NCI-H446 (cell line): ENCODE measurements at places on chromosomes 5 and 9.

GRCh38 chr5:129410488-129410887 is 49.6 kb upstream of the ADAMTS19 start:
- no peak for DNase-seq

- peak; percentile 54 for DNase-seq
Measured at GRCh38 chr5:141199359-141200235, at the start of gene PCDHB11. Gene PCDHB11, plus strand, starts transcription at chr5:141199627. Its CDS starts 148 bp downstream, at chr5:141199775.

DNA sequence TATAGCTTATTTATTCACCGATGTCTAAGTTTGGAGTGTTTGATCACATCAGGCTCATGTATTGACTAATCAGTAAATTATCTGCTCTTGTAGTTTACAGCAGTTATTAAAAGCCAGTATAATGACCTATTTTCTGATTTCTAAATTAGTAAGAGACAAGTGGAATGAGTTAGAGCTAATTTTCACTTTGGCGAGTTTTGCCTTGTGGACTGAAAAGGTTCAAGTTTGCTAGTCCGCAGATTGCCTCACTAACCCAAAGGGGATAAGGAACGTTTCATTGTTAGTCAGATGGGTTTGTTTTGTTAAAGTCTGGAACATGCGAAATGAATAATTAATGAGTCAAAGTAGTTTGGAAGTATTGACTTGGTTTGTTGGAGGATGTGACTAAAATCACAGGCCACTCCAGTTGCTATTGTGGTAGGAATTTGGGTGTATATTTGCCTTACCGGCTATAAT is 40.1 kb downstream of the SMARCA2 start:
- DNase-seq, result no peak

GRCh38 chr9:99451112-99451606 is 229.1 kb downstream of the SEC61B start:
- peak; percentile 27 for DNase-seq

- no peak for DNase-seq
Measured at GRCh38 chr5:51811883-51812471, 428.7 kb downstream of the ISL1 start.

- DNase-seq, result no peak
Measured at GRCh38 chr5:165448753-165449152, 1943.3 kb downstream of the MAT2B start.

DNA sequence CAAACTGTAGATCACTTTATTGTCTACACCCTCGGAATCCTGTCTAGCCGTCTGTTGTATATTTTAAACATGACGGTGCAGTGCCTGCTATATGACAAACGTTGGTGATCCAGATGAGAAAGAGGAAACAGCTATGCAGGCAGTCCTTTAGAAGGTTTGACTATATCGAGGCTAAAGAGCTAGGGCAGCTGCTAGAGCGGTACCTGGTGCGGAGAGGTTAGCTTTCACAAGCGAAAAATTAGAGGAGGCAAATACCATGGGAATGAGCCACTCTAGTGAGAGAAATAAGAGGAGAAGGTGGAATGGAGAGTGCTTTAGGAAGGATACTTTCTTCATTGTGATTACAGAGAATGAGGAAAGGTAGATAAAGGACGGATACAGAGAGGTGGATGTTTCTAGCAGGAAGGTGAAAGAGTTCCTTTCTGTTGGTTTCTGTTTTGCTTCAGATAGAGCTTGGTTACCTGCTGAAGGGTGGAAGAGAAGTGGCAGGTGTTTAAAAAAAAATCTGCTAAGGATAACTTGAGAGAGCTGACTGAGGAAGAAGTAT is 959 bp upstream of the FBXL17 start:
- DNase-seq, result no peak

DNA sequence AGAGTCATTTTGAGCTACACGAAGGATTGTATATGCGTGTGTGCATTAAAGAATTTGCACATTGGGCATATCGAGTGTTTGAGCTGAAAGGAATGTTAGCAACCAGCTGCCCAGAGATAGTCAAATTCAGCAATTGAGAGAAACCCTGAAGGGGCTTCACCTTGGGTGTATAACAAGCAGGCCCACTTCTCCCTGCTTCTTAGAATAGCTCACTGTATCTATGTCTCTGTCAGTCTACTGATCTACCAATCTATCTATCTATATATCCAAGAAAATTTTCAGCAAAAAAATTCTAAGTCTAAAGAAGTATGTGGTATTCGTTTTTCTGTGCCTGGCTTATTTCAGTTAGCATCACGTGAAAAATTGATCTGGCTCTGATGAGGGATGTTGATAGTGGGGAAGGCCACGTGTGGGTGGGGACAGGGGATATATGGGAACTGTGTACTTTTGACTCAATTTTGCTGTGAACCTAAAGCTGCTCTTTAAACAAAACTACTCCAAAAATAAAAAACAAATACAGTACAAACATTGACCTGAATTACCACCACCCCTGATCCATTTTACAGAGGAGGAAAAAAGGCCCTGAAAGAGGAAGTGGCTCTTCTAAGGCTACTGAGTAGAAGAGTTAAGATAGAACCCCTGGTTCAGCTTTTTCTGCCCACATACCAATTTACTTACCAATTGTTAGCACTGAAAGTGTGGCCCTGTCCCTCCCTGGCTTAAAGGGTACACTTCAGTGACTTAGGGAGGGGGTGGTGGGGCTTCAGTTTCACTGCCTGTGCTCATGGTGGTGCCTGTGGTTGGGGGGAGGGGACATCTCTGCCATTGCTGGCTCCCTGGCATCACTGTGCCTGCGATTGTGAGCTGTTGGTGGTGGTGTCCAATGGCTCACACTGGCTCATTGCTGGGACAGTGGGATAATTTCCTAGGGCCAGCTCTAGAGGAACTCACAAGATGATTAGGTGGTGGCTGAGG is 141.8 kb downstream of the DOCK2 start:
- DNase-seq, result no peak

DNA sequence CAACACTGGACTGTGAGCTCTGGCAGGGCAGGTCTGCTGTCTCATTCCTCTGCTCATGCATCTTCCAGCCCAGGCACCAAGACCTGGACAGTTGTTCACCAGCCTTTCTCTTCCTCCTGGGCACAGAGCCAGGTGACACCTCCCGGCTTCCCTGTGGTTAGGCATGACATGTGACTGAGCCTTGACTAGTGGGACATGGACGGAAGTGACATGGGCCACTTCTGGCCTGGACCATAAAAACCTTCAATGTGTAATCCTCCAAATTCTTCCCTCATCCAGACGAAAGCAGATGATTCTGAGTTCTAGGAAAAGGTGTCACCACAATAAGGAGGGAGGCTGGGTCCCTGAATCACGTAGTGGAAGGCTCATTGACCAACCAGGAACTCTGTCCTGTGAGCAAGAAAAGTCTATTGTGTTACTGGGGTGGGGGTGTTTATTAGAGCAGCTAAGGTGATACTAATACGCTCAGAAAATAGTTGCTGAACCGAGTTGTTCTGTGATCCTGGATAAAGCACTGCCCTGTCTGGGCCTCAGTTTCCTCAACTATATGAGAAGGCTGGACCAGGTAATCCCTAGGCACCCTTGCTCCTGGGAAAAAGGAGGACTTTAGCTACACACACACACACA is 26.6 kb upstream of the CRB2 start:
- DNase-seq, result no peak

- no peak for DNase-seq
Measured at GRCh38 chr9:95626885-95627558, 110.3 kb upstream of the PTCH1 start.

DNA sequence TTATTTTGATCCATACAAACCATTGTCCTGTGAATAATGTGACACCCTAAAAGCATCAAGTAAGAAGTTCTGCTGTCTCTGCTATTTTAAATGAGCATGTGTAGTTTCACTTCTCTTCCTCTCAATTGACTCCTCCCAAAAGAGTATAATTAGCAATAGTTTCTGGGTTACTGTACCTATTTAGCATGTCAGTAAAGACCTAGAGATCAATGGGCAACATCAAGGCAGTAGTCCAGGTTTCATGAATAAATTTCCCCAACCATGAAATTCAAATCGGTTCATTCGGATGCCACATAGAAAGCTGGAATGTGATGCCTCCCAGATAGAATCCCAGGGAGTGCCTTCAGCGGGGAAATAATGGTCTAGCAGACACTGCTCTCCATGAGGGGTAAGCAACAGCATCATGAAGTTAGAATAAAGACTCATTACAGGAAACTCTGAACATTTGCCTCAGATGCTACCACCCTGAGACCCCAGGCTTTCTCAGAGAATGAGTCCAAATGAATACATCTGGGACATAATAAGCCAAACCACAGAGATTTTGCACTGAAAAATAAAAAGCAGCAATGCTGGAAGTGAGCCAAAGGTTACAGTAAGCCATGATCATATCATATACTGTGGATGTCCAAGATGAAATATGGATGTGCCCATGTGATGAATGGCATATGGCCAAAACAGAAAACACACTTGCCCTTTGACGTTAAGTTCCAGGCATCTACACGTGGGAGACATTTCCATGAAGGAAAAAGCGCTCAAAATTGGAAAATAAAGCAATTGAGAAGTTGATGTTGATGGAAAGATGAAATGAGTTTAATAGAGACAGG is 1107.0 kb upstream of the SEMA6A start:
- peak; percentile 66 for DNase-seq

GRCh38 chr9:90014421-90014820 is 409.6 kb downstream of the GADD45G start:
- no peak for DNase-seq

- no peak for DNase-seq
Measured at GRCh38 chr5:160330212-160330611, 17.8 kb upstream of the CCNJL start.

- DNase-seq, result no peak
Measured at GRCh38 chr9:94083384-94083783, 880 bp upstream of the PTPDC1 start.

DNA sequence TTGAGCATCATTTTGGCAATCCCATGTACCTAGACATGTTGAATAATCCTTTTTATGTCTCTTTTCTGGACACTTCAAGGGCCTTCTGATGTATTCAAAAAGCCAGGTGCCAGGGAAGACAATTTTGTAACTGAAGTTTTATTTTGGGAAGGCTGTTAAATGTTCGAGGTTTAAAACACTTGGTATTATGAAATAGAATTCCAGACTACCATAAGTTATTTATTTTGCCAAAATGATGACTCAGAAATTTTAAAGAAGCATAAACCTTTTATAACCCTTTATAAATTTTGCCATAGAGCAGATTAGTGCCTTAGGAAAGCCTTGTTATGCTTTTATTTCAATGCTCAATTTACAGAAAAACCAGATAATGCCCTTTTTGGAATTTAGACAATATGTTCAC is 30.3 kb upstream of the UHRF2 start:
- DNase-seq, result no peak

GRCh38 chr9:113580041-113580953 is 116.8 kb downstream of the RGS3 start:
- DNase-seq, result no peak

DNA sequence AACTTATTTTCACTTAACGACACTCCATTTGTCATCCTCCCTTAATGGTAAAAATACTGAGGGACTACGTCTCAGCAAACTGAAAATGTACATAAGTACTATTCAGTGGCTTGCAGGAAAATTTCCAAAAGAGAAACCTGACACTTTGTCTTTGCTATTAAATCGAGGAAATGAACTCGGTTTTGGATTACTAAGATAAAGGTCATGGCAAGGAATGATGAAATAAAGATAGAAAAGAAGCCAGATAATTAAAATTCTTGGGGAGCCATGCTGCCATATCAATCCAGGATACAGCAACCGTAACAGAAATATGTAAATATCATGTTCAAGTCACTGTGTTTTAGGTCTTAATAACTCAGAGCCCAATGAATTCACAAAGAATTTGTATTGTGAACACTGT is 647.8 kb downstream of the CDH9 start:
- no peak for DNase-seq

- no peak for DNase-seq
Measured at GRCh38 chr9:96136992-96137670, 164.8 kb downstream of the HSD17B3 start.

- no peak for DNase-seq
Measured at GRCh38 chr9:86036555-86036954, 62.8 kb downstream of the GOLM1 start.

DNA sequence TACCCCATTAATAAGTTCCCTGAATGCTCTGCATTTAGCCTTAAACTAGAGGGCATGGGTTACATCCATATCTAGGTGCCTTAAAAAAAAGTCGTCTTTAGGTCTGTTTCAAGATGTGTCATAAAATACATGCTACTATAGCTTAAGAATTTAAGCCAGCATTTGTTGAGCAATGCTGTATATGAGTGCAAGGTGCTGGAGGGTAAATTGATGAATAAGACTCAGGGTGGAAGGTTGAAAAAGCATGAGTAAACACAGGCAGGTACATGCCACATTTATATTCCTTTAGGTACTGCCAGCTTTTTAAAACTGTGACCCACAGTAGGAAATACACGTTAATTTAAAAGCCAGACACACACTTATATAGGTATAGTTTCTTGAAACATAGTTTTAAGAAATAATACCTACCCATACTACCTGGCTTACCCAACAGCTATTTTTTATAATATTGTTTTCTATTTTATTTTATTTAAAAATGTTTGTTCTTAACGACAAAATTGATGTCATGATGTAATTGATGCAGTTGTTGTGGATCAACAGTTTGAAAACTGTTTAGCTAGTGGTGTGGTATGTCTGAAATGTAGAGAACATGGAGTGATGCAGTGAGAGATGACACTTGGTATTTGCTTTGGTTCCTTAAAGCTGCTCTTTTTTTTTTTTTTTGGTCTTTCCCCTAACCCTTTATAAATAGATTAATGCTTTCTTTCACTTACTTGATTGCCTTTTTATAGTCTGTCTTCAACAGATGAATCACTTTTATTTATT is 3.9 kb downstream of the HMGCR start:
- no peak for DNase-seq
